ENCODE measurements at places on chromosomes 5 and 9.

- DNase-seq: no peak
Measured at GRCh38 chr9:114307899-114308267, 15.0 kb upstream of the ORM1 start.

DNA sequence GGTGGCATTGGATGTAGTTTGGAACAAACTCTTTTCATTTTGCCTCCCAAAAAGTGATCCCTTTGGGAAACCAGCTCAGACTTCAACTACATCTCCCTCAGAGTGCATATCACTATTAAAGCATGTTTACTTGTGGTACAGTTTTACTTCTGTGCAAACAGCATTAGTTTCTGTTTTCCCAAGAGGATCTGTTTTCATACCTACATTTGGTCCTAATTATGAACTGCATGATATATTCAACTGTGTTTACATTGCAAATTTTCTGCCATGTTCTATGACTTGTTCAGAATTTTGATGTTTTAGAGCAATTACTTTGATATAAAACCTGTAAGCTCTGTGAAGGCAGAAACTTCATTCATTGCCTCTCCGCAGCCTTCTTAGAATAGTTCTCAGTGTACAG, 681.5 kb upstream of the ACO1 start:
- no peak for DNase-seq

- no peak for DNase-seq
Measured at GRCh38 chr5:159877016-159877415, 39.3 kb upstream of the ADRA1B start.

DNA sequence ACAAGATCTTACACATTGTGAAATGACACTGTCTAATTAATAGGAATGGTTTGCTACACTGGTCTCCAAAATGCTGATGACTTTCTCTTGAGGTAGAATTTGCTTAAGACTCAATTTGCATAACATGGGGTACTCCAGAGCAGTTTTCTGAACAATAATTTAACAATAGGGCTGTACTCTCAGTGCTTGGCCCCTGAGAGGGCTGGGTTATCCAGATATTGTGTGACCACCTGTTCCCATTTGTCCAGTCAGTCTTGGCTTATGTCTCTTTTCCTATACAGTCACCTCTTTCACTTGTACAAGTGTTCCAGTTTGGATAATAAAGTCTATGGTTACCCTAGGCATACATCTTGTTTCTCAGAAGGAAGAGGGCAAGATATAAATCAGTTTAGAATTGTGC, 17.9 kb downstream of the ZSWIM6 start:
- DNase-seq: no peak

DNA sequence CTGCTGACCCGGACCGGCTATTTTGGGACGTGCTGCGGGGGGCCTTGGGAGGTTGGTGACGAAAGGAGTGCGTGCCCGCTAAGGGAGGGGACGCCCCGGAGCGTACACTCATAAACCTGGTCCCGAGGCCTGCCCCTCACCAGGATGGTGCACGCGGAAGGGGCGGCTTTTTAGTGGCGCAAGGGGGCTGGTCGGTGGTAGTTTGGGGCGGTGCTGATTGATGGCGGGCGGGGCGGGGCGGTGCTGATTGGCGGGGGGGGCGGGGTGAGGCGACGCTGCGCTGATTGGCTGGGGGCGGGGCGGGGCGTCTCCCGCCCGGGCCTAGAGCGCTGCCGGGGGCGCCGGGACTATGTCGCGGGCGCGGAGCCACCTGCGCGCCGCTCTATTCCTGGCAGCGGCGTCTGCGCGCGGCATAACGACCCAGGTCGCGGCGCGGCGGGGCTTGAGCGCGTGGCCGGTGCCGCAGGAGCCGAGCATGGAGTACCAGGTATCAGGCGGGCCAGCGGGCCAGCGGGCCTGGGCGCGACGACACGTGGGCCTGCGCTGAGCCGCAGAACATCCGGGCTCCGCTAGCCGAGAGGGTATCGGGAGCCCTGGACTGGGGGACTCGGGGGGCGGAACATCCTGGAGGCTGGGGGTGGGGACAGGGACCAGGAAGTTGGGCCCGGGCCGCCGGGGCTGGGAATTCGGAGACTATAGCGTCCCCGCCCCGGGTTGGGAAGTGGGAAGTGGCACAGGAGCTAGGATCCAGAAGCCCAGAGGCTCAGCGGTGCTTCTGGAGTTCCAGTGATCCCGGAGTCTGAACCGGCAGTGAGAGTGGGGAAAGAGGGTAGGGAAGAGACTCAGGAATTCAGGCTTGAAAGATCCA, at the start of gene FPGS:
Gene FPGS, plus strand, starts transcription at position 307 of the 868 bp plus-strand sequence. Its CDS starts 43 bp downstream, at position 350.
- peak; percentile 93 for DNase-seq

DNA sequence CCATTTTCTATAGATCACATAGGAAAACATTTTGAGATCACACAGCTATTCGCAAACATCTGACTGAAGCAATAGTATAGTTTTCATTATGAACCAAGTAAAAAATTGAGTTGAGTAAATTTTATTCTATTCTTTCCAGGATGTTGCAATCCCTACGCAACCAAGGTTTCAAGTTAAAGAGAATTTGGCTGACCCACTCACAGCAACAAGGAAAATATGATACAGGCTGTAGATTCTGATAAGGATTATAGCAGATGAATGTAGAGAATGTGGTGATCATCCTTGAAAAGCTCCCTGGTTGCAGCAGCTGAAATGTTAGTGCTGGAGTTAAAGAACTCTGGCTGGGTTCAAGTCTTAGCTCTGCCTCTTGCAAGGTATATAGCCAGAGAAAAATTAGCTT, 4.7 kb downstream of the ABCA1 start:
- DNase-seq: no peak

GRCh38 chr9:130936285-130937117, 2.5 kb downstream of the FIBCD1 start:
- DNase-seq: no peak

DNA sequence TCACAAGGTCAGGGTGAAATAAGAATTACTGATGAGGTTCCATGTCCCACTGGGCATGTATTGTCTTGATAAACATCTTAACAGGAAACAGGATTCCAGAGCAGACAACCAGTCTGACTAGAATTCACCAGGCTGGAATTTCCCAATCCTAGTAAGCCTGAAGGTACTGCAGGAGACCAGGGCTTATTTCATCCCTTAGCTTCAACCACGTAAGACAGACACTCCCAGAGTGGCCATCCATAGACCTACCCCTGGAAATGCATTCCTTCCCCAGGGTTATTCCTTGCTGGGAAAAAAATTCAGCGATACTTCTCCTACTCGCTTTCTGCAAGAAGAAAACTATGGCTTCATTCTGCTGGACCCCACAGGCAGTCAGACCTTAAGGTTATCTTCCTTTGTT, 785.4 kb downstream of the NR2F1-AS1 start:
- no peak for DNase-seq

DNA sequence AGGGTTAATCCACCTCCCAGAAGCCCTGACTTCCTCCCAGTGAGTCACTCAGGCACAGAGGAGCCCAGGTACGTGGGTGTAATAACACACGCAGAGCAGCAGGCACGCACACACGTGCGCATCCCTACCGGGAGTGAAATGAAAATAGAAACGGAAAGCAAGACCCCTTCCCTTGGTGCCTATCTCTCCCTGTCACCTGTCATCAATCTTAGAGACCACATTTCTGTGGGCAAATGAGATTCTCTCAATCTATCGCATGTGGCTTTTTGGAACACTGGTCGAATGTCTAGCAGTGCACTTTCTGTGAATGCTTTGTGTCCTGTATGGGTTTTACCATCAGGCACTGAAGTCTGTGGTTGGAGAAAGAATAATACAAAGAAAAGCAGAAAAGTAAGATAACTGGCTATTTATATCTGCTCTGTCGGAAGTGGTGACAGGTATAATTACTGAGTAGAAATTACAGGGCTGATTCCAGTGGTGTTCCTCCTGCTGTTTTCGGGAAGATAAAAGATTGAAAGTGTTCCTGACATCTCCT, 137.7 kb upstream of the GRIA1 start:
- DNase-seq: no peak

- DNase-seq: no peak
Measured at GRCh38 chr5:119243888-119244287, 111.9 kb upstream of the TNFAIP8 start.

DNA sequence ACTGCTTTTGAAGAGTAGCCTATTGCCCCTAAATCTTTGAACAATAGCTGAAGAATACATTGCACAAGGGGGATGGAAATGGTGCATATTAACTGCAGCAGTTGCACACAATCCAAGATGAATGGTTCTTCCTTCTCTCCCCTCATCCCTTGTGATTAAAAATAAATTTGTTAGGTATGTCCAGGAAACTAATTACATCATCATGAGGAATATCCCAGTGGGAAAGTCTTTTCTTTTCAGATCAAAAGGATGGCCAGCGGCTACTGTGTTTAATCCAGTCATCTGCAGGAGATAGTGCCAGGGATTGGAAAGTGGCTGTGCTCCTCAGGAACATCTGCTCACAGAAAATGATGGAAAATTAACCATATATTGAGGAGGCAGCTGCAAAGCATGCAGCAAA, 508.4 kb upstream of the SEMA6A start:
- no peak for DNase-seq

GRCh38 chr5:176818391-176819098, 8.2 kb downstream of the UNC5A start:
- DNase-seq: no peak

- no peak for DNase-seq
Measured at GRCh38 chr5:177188775-177189174, 55.2 kb downstream of the NSD1 start.

- no peak for DNase-seq
Measured at GRCh38 chr9:81113453-81114124, 575.8 kb downstream of the TLE1 start.

GRCh38 chr9:103816146-103816545, 278.0 kb upstream of the SMC2 start:
- DNase-seq: no peak

All from Right ventricle myocardium superior (tissue), 1 donor.